ENCODE measurements at places on chromosomes 11 and 22.

DNA sequence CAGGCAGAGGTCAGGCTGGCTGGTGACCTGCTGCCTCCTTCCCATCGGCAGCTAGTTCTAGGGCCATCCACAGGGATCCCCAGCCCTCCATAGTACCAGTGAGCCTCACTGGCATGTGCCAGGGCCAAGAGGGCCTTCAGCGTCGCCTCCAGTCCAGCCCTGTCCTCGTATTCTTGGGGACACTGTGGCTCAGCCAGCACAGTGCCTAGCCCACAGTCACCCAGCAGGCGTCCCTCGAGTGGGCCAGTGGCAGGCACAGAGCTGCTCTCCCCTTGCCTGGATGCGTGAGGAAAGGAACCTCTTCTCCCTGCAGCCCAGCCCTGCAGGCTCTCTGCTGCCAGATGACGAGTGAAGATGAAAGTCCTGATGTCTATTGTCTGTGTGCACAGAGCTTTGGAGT, 10.6 kb upstream of the SH3BP1 start:
- DNase-seq = no peak

GRCh38 chr22:24035296-24035695, 24.2 kb downstream of the CABIN1 start:
- no peak for DNase-seq

DNA sequence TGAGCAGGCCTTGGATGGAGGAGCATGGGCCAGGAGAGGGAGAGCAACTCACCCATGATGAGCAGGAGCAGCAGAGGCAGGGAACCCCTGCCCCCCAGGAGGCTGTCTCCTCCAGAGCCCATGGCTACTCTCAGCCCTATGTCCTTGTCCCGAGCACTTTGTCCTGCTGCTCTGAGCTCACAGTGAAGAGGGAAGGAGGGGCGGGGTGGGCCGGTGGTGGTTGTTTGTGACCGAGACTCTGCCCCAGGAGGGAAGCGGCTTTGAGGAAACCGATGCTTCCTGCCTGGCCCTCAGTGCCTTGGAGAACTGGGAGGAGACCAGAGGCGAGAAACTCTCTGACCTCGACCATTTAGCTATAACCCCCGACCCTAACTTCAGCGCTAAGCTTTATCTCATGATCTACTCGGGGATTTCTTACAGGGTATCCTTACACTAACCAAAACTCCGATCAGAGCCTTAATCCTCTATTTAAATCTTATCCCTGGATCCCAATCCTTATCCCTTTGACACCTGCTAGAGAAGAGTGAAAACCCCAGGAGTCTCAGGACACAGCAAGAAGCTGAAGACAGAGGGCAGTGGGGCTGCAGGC, at the start of gene ROBO4:
Gene ROBO4 (minus strand): TSS at position 192 of the 589 bp plus-strand sequence. CDS start 70 bp downstream, at position 122.
- peak; percentile 12 for DNase-seq

DNA sequence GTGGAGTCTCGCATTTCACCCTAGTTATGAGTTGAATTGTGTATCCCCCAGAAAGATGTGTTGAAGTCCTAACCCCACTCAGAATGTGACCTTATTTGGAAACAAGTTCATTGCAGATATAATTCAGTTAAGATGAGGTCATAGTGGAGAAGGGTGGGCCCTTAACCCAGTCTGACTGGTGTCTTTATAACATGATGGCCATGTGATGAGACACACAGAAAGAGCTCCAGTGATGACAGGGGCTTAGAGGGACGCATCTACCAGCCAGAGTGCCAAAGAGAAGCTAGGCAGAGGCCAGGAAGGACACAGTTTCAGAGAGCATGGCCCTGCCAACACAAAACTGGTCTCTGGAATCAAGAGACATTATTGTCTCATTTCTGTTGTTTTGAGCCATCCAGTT, 50.3 kb downstream of the LARGE1 start:
- no peak for DNase-seq

GRCh38 chr11:117180661-117181585, 2.4 kb downstream of the SIDT2 start:
- DNase-seq = peak; percentile 67

GRCh38 chr11:94728541-94728940, 39.6 kb upstream of the AMOTL1 start:
- DNase-seq = no peak

GRCh38 chr22:39073981-39074380, 3.1 kb upstream of the APOBEC3G start:
- no peak for DNase-seq

DNA sequence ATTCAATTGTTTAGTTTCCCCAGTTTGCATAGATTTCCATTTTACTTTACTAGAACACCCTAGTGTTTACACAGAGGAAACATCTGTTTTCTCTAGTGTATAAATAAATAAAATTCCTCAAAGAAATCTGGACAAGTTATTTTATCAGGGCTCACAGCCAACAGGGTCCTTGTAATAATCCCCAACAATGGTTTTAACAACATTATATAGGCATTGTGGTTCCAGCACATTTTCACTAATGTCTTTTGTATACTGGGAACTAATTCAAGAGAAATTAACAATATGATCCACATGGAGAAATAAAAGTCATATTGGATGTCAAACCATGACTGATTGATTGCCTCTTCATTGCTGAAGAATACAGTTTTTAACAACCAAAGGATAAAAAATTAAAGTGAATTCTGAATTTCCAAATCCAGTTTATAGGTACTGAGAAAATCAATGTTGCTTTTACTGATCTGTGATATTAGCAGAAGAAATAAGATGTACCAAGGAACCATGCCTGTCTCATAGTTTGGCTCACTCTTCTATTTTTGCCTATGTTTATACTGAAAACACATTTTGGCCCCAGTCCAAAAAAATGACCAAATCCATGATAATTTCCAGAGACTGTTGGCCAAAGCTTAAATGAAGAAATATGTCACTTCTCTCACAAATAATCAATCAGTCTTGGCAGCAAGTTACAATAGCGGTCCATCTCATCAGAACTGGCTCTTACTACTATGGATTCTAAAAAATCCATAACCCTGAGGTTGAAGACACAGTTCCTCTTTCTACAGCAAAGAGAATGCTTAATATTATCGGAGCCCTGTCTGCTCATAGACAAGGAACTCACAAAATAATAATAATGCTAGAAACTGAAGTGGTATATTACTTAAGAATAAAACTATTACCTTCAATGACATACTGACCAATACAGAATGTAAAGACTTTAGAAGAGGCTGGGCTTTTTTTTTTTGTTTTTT, 1.4 kb upstream of the MS4A13 start:
- DNase-seq = no peak

GRCh38 chr11:117834068-117834810, 9.7 kb upstream of the FXYD2 start:
- peak; percentile 10 for DNase-seq

DNA sequence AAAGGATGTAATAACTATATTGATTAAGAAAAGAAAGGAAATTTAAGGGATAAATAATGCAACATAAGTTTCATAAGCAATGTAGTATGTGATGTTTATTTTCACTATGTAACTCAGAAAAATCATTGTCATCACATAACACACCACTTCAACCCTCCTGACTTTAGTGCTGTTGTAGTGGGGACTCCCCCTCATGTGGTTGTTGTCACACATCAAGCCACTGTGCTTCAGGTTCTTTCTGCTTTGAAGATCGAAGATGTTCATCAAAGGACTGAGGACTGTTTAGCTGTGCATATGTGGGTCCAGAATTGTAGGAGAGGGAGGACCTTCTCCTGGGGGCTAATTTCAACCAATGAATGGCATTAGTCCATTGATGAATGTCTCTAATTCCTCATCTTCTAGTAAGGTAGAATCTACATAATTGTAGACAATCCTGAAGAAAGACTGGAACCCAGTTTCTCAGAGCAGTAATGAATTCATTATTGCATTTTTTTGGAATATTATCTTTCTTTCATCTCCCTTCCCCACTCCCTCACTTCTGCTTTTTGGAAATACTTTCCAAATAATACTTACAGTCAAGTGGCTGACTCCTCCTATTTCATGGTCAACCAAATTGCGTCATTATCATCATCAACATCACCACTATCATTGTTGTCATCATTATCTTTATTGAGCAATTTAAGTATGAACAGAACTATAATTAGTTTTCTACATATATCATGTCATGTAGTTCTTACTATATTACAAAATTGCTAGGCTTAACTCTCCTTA, 9.8 kb upstream of the CARD16 start:
- DNase-seq = no peak

GRCh38 chr11:45788887-45789286, 16.1 kb upstream of the SLC35C1 start:
- no peak for DNase-seq

DNA sequence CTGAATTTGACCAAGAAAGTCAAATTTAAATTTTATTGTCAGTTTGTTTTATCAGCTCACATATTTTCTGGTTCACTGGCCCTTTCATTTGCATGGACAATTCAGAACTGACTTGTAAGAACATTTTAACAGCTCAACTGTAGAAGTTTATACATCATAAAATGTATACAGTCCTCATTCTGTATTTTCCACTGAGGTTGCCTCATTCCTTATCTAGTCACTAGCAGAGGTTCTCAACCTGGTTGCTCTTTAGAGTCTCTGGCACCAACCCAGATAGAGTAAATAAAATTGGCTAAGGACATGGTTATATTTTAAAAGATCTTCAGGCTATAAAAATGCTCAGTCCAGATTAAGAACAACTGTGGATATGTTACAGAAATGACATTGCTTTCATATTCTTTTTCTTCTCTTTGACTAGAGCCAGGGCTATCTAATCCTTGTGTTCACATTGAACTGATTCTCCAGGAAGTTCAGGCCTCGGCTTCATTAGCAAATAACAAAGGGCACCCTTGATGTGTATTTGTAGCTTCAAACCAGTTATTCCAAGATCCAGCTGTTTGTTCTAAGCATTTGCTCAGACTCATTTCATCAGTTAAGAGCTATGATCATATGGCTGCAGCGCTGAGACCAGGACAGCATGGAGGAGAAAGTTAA, 782.5 kb downstream of the ETS1 start:
- DNase-seq = no peak
